OCI-LY7 (cell line): ENCODE measurements at places on chromosomes 1 and 21.

GRCh38 chr1:22080191-22080590 is 27.7 kb downstream of the CDC42 start:
- no peak for DNase-seq

DNA sequence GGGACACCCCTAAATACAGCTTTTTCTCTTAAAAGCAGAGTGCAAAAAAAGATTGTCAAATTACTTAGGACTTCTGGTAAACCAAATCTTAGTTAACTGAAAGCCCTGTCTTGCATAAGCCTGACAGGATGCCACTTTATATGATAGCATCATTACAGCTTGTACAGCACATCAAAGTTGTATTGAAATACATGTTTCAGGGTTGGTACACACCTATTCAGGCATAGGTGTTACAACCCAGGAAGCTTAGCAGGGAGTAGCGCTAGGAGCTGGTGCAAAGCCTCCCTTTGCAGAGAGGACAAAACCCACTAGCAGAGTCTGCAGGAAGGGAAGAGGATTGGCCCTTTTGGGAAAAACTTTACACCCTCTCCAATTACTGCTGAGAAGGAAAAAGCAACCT is 258.9 kb upstream of the SGIP1 start:
- DNase-seq: peak; percentile 26

DNA sequence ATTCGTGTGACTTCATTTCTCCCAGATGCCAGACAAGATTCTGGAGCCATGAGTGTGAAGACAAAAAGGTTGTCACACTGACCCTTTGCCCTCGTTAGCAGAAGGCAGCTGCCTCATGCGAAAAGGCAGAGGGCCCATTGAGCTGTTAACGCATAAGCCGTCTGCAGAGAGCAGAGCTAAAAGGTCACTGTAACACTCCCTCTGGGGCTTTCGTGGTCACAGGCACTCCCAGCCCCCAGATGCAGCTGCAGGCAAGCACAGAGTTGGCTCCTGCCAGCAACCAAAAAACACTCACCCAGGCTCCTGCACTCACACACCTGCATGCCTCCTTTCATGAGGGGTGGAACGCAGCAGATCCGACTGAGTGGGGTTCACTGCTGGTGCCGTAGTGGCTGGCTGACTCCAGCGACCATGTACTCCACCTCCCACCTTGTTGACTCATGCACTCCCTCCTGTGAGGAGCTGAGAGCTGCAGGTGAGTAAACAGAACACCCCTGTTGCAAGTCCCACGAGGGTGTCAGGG is 287.5 kb downstream of the SMYD3 start:
- no peak for DNase-seq

GRCh38 chr1:116448785-116449385 is 75.8 kb downstream of the ATP1A1 start:
- DNase-seq: no peak

DNA sequence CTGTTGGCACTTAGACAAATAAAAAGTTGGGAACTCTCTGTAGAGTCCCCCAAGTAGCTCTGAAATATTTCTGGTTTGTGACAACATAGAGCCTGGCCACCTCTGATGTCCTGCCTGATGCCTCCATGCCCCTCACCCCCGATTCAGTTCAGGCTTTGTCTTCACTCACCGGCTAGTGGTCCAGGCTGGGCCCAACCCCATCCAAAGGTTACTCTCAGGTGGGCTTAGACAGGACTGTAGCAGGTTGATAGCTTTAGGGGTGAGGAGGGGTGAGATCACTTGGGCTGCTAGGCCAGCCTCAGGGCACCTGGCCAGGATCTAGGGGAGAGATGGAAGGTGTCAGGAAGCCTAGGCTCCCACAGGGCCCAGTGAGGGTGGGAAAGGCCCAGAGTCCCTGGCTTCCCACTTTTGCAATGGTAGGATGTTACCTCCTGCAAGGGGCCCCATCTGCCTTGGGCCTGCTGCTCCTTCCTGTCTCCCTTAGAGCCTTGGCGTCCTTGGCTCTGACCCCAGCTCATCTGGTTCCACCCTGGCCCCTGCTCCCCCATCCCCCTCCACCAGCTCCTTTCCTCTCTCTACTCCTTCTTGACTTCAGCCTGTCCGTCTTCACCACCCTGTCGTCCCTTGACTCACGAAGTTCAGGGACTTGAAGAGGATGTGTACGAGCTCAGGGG is 6.7 kb downstream of the EPS8L3 start:
- no peak for DNase-seq

- no peak for DNase-seq
These were observed 93.2 kb downstream of the EPHB2 start for GRCh38 chr1:22803833-22804232.

- peak; percentile 66 for DNase-seq
These were observed 701 bp downstream of the CEP170 start for GRCh38 chr1:243254233-243254926.

GRCh38 chr1:8930116-8930515 is 15.6 kb upstream of the CA6 start:
- DNase-seq: no peak

DNA sequence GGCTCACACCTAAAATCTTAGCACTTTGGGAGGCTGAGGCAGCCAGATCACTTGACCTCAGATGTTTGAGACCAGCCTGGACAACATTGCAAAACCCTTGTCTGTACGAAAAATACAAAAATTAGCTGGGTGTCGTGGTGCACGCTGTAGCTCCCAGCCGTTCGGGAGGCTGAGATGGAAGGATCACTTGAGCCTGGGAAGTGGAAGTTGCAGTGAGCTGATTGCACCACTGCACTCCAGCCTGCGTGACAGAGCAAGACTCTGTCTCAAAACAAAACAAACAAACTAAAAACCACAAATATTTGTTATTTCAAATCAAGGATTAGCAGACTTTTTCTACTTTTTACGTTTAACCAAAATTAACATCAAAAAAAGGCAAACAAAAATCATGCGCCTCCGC is 31.3 kb downstream of the INKA2 start:
- DNase-seq: no peak

GRCh38 chr1:184219414-184219813 is 167.4 kb upstream of the C1orf21 start:
- no peak for DNase-seq

- DNase-seq: no peak
These were observed 267.9 kb downstream of the PTPRU start for GRCh38 chr1:29504196-29504595.

DNA sequence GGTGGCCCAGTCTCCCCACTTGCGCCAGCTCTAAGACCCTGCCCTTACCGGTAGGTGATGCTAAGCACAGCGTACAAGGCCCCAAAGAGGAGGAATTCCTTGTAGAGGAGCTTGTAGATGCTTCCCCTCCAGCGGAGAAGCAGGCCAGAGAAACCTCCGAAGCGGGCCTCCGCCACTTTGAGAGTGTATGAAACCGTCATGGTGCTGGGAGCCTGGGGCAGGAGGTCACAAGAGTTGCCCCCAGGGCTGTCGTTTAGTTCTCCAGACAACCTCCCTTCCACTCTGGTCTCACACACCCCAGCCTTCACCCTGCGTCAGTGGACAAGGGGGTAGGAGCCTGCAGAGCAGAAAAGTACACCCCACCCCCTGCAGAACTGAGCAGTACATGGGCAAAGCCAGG is 464 bp downstream of the BEST4 start:
- DNase-seq: no peak
